Mesenteric fat pad (tissue), 1 donor: ENCODE measurements at places on chromosomes 3 and 15. TPM values are rescaled to one million over a fixed set of nuclear protein-coding genes. Genes with fewer than 3 reads are reported as not detected.

GRCh38 chr3:27880969-27881892, 159.1 kb upstream of the EOMES start:
- DNase-seq = no peak

GRCh38 chr3:18426597-18427193, 1.6 kb upstream of the SATB1 start:
- no peak for DNase-seq

DNA sequence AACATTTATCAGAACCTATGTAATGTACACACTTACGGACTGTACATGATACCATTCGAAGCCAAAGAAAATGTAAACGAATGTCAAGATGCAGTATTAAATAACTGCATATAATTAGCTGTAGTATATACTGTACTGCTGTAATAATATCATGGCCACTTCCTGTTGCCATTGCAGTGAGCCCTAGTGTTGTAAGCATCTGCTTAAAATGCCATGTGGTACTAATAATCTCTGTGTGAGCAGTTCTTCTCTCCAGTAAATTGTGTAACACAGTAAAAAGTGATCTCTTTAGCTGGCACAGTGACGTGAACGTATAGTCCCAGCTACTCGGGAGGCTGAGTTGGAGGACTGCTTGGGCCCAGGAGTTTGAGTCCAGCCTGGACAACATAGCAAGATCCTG, 8.6 kb downstream of the SPG11 start:
- no peak for DNase-seq

DNA sequence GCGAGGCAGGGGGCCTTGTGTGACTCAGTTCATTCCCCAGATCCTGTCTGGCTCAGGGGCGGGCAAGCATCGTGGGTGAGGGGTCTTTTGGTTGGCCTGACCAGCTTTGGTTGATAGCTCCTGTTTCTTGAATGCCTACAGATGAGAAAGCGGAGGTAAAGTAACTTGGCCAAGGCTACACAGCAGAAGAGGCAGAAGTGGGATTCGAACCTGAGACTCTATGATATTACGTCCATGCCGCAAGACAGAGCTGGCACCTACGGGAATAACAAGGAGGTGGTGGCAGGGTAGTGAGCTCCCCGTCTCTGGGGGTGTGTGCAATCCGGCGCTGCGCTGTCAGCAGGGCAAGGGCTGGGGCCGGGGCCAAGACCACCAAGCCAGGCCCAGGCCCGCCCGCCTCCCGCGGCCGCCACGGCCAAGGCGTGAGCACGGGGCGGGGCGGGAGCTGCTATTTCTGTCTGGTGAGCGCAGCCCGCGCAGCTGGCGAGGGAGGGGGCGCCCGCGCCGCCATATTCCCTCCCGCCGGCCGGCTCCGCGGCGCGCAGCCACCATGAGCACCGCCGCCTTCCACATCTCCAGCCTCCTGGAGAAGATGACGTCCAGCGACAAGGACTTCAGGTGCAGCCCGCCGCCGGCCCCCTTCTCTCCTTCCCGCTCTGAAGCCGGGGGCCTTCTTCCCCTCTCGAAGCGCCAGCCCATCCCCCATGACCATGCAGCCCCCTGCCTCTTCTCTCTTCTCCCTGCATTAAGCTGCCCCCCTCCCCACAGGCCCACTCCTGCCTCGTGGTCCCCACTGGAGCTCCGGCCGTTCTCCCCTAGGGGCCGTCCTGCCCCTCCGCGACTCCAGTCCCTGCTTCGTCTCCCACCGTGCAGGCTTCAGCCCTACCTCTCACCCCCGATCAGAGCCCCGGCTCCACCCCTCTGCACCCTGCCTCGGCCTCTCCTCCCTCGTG, at the start of gene CAND2:
CAND2 (plus strand) TSS at position 510 of the 953 bp plus-strand sequence; CDS start at position 551, 41 bp downstream.
- DNase-seq = peak; percentile 89

DNA sequence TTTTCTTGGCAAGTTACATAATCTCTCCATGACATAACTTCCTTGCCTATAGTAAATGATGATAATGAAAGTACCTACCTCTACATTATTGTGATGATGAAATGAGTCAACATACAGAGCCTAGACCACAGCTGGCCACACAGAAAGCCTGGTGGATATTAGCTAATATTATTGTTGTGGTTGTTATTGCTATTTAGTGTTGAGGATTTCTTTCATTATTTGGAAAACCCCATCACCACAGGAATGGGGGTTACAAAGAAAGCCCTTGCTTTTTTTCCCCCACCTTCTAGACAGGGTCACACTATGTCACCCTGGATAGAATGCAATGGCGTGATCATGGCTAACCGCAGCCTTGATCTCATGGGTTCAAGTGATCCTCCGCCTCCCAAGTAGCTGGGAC, 125.0 kb downstream of the PDZRN3 start:
- DNase-seq = no peak

DNA sequence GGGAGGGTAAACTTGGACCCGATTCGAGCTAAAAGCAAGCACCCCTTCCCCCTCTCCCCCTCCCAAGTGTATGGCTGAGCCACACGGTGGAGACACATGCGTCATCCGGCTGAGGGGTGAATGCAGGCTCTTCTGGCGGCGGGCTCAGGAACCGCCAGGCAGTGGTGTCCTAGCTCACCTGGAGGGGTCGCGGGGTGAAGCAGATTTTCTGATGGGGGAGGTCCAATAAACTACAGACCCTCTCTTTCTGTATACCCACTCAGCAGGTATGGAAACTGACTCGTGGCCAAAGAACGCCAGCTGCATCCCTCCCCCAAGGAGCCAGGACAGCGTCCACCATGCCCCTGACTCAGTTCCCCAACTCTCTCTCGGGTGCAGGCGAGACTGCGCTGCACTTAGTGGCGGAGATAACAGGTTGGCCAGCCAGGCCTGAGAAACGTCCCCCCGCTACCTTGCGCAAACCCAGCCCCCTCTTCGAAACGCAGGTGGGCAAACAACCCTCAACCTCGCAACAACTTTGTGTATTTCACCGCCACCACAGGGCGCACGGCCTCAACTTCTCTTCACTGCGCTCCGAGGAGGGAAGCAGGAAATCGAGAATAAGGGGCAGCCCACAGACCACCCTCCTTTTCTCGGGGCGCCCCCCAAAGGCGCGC, 1.3 kb downstream of the MAGI1 start:
- no peak for DNase-seq

DNA sequence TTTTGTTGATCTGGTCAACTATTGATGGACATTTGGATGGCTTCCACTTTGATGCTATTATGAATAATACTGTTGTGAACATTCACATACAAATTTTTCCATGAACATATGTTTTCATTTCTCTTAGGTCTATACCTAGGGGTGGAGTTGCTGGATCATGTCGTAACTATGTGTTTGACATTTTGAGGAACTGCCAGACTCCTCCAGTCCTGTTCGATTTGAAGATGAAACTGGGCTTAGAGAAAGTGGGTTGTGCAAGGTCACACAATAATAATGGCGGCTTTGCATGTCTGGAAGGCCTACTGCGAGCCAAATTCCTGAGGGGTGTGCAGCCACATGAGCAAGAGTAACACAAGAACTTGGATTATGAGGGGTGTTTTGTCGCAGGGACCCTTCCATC, 2.6 kb downstream of the TSEN2 start:
- no peak for DNase-seq

DNA sequence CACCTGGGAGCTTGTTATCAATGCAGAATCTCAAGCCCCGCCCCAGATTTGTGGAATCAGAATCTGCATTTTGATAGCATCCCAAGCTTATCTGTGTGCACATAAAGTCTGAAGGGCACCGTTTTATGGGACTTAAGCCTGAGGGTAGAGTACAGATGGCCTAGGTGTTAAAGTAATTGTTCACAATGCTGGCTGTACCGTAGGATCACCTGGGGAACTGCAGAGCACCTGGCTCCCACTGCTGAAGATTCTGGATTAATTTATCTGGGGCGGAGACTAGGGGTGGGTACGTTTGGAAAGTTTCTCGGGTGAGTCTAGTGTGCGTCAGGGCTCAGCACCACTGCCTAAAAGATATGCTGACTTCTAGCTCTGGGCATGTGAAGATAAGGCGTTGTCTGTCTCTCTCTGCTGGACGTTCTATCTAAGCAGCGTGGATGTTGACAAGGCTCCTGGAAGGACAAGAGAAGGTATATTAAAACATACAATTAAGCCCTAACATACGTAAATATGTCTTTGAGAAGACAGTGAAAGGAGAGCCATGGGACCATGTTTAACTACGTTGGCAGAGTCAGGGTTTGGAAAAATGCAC, 63.2 kb upstream of the RASGRP1 start:
- no peak for DNase-seq

DNA sequence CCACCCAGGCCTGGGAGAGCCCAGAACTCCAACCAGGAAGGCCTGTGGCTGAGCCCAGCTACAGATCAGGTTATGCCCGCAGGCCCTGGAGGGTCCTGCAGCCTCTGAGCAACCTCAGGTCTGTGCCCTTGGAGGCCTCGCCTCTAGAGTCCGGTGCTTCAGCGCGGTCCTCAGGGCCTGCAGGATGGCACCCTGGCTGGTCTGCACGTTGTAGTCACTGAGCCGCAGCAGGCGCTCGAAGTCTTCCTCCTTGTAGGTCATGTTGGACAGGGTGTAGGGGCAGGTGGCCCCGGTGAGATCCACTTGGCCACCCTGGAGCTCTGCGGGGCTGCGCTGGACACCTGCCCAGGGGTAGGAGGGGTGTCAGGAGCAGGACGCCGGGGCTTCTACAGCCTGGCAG, 25.8 kb downstream of the PLA2G4D start:
- DNase-seq = peak; percentile 74

GRCh38 chr3:142828703-142829305, 60.1 kb downstream of the PCOLCE2 start:
- no peak for DNase-seq

GRCh38 chr3:64502284-64502683, 185.5 kb downstream of the ADAMTS9 start:
- no peak for DNase-seq

DNA sequence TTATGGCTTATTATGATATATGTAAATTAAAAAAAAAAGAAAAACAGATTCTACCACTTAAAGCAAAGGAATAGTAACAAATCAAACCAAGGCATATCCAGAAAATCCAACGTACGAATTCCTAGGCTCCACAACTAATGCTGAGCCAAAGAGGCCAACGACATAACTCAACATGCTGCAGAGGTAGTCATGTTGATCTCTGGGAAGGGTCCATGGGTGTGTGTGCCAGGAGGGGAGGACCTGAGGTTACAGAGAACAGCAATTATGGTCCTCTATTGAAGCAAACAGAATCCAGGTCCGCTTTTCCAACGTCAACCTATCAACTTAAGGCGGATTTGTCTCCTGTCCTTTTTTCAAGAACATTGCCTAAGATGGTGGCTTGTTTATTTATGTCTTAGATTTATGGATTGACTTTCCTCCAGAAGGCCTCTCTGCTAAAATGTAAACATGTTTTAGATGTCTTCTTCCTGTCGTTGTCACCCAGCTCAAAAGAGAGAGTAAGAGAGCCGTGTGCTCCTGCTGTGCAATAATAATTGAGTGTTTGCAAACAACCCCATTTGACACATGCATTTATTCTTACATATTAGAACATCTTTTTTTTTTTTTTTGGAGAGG, 20.4 kb downstream of the NANOGP8 start:
- DNase-seq = no peak

DNA sequence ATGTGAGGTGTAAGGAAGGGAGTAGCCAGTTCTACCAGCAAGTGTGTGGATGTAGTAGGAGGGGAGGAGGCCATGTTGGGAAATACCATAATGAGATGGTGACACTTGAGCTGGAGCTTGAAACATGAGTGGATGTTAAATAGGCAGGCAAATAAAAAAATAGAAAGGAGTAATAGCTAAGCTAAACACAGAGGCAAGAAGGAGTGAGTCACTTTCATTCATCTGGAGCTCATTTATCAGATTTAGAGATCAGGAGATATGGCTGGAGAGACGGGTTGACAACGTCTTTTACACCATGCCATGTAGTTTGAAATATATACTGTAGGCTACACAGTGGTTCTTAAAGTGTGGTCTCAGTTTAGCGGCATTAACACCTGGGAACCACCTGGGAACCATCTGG, 390.5 kb downstream of the DIPK2A start:
- DNase-seq = no peak

DNA sequence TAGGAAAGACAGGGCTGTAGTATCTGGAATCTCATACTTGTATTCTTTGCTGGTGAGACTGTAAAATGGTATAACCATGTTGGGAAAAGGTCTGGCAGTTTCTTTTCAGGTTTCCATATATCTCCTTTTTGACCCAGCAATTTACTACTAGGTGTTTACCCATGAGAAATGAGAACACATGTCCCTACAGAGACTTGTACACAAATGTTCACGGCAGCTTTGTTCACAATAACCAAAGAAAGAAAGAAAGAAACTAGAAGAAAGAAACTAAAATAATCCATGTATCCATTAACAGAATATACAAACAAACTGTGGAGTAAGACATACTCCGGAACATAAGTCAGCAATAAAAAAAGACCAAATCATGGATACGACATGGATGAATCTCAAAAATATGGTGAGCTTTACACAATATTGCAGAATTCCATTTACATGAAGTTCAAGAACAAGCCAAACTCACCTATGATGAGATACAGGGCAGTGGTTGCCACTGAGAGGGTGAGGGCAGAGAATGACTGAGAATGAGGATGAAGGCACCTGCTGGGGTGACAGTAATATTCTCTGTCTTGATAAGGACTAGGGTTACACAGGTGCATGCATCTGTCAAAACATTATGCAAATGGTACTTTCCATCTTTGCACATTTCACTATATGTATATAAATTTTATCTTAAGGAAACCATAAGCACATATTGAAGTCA, 2.7 kb downstream of the RFTN1 start:
- no peak for DNase-seq

GRCh38 chr3:6567241-6567640, 293.7 kb upstream of the GRM7 start:
- DNase-seq = no peak

- no peak for DNase-seq
Observed at GRCh38 chr15:81413851-81414250, 39.8 kb upstream of the TMC3 start.

GRCh38 chr3:9196020-9196419, 53.4 kb downstream of the SRGAP3 start:
- DNase-seq = peak; percentile 67

GRCh38 chr15:31799715-31800321, 230.5 kb upstream of the CHRNA7 start:
- DNase-seq = no peak

GRCh38 chr15:93948726-93949125, 282.6 kb upstream of the MCTP2 start:
- DNase-seq = no peak

DNA sequence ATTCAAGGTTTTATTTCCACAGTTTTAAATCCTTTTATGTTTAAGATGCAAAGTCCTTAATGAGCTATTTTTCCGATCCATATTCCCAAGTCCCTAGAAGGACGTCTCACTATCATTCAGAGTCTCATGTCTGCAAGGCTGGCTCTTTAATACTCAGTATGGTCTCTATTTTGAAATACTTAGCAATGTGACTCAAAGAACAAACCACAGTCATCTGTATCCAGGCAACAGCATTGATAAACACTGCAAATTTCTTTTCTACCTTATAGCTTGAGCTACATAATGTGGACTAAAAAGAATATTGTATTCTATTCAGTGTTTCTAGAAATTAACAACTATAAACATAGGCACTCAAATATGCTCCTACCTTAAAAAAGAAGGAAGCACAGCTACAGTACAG, 588.3 kb upstream of the NAALADL2 start:
- no peak for DNase-seq

The NEK11 gene
- 5.7 TPM for total RNA-seq

The LRRC2 gene
- total RNA-seq = 2.1 TPM

The GABRB3 gene
- total RNA-seq = 1.5 TPM

The EFHB gene
- total RNA-seq = 1.3 TPM

The INKA1 gene
- total RNA-seq = 3.2 TPM

The TLNRD1 gene
- 43.1 TPM for total RNA-seq

The IL5RA gene
- not detected for total RNA-seq

The ISLR gene
- total RNA-seq = 35.5 TPM

The GALNT15 gene
- 275 TPM for total RNA-seq
